IMR-90 (cell line): ENCODE measurements at places on chromosomes 5 and 9. TPM values are rescaled to one million over a fixed set of nuclear protein-coding genes. Genes with fewer than 3 reads are reported as not detected.

RNF208 gene
- total RNA-seq: not detected in 2 replicates

DNA sequence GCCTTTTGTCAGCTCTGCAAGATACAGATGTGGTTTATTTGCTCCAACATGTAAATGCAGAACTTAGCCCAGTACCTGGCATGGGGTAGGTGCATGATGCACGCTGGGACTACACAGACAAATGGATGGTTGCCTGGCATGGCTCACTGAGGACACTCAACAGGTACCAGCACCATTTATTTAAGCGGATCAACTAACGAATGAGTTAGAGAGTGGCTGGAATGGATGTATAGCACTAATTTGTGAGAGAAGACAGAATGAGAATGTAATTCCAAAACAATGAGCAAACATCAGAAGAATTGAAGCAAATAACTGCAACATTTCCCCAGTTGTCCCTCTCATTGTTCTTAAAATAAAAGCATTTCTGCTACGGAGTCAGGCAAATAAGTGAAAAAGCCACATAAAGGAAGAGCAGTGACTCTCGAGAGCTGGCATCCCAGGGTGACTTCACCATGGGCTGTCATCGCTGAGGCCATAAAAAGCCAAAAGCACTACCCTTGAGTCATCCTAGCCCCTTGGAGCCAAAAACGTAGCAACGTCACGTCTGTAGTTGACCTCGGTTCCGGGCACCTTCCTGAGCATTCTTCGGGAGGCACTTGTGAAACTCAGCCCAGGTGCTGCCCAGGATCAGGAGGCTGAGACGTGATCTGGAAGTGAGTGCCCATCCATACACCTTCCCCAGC, 290.3 kb downstream of the NSG2 start:
- no peak for DNase-seq

GRCh38 chr5:155919126-155919525, 407.8 kb upstream of the SGCD start:
- DNase-seq: no peak

C1QTNF3 gene
- total RNA-seq: 0.28 and 1.4 TPM in 2 replicates

DNA sequence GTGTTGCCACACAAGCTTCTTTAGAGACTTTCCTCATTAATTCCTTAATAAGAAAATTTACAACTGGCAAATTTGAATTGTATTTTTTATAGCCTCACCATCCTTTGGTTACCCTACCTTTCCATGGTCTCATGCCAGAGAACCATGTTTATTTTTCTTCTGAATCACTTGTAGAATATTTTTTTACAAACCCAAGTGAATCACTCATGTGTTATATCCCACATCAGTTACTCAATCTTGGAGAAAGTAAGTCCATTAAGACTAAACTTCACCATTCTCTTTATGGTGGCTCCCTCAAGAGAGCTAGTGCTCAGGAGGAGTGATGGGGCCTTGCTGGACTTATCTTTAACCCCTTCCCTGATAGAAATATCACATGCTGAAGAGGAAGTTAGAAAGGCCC, 128.9 kb downstream of the SUSD1 start:
- DNase-seq: peak; percentile 86

- DNase-seq: no peak
Measured at GRCh38 chr9:135294836-135295235, 184.7 kb upstream of the PPP1R26 start.

GRCh38 chr9:136831720-136832104, 10.6 kb upstream of the AJM1 start:
- DNase-seq: no peak

DNA sequence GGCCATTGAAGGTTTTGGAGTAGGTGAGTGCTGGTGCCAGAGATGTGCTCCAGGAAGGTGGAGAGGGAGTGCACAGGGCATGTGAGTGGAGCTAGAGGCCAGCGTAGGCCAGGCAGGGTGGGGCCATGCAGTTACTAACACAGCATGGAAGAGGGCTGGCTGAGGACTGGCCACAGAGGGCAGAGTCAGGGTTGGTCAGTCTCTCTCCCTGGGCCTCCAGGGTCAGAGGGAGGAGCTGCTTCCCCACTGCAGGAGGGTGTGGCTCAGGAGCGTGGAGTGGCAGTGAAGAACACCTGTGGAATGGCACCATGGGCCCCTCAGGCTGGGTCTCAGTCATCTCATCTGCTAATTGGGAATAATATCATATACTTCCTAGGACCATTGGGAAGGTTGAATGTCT, 167.7 kb downstream of the MACROH2A1 start:
- DNase-seq: no peak

GBGT1 gene
- total RNA-seq: 0.83 and 1.8 TPM in 2 replicates
